Dorsolateral prefrontal cortex (tissue), 122 donors: ENCODE measurements at places on chromosomes 2 and 18. TPM values are rescaled to one million over a fixed set of nuclear protein-coding genes. Genes with fewer than 3 reads are reported as not detected.

Gene AP1S3
- 6.6 TPM for total RNA-seq

Gene DES
- total RNA-seq, result 28.2 TPM

Gene OTOS
- 1.4 TPM for total RNA-seq

Gene GREB1L
- 6.8 TPM for total RNA-seq

Gene C2orf80
- 41.9 TPM for total RNA-seq

Gene LIMS3
- 0.39 TPM for total RNA-seq

Gene GAREM2
- 20.4 TPM for total RNA-seq

Gene NEU2
- total RNA-seq, result not detected

Gene SLC5A7
- not detected for total RNA-seq

Gene RND3
- total RNA-seq, result 15.6 TPM

Gene TLX2
- 2.3 TPM for total RNA-seq

Gene FOXD4L1
- total RNA-seq, result 0.39 TPM

Gene NGEF
- 164 TPM for total RNA-seq

Gene ACADL
- 4.7 TPM for total RNA-seq

Gene XIRP2
- total RNA-seq, result not detected

Gene ZNF804A
- 2.0 TPM for total RNA-seq

Gene GTF3C2
- 53.9 TPM for total RNA-seq

Gene BCL11A
- total RNA-seq, result 111 TPM

Gene IL36A
- not detected for total RNA-seq

Gene COL3A1
- 2.5 TPM for total RNA-seq

Gene C1QL2
- total RNA-seq, result 8.1 TPM

Gene EDAR
- not detected for total RNA-seq

Gene PPP1R1C
- not detected for total RNA-seq

Gene COL6A3
- total RNA-seq, result 2.5 TPM

Gene ALK
- 5.3 TPM for total RNA-seq

Gene SOX11
- 1.0 TPM for total RNA-seq

Gene KHK
- 17.0 TPM for total RNA-seq

Gene SIX3
- total RNA-seq, result 0.72 TPM

Gene NT5DC4
- not detected for total RNA-seq

Gene GTF2A1L
- total RNA-seq, result not detected

Gene XDH
- not detected for total RNA-seq

Gene OR6B2
- not detected for total RNA-seq

Gene KCNIP3
- 74.5 TPM for total RNA-seq

Gene SRSF7
- total RNA-seq, result 90.4 TPM

Gene RTP5
- 7.0 TPM for total RNA-seq

Gene ANKRD30BL
- total RNA-seq, result 18.3 TPM

Gene MAL
- 77.4 TPM for total RNA-seq

Gene FAM237A
- not detected for total RNA-seq

Gene TSPYL6
- total RNA-seq, result 0.56 TPM

Gene CABLES1
- 66.6 TPM for total RNA-seq

Gene SERPINB4
- not detected for total RNA-seq

Gene SLC4A5
- 6.7 TPM for total RNA-seq

Gene UGT1A4
- not detected for total RNA-seq

Gene LRRC30
- total RNA-seq, result not detected

Gene ARHGEF33
- 8.0 TPM for total RNA-seq

Gene GPR35
- 5.0 TPM for total RNA-seq

Gene LINC00305
- not detected for total RNA-seq
